IPS DF 6.9 (cell line): ENCODE measurements at places on chromosomes 2 and 18.

DNA sequence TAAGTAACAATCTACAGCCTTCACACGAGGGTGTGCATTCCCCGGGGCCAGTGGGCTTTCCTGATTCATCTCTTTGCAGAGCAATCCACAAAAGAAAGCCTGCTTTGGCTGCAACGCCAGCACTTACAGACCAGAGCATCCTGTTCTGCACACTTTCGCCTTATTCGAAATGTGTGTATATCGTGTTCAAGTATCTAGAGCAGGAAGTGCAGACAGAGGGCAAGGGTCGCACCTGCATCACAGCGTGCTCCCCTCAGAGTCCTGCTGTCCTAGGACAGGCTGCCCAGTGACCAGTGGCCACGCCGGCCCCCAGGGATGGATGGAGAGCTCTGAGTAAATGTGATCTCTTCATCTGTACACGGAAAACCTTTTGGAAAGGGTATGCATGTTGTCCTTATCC is 264.3 kb downstream of the ZNF516 start:
- H3K27ac ChIP-seq: no peak overlapping the region
- H3K4me1 ChIP-seq: no peaks in the 10 kb centered on the region; the same call in 1 of the 2 replicates
- no peaks in the 10 kb centered on the region for H3K27me3 ChIP-seq

DNA sequence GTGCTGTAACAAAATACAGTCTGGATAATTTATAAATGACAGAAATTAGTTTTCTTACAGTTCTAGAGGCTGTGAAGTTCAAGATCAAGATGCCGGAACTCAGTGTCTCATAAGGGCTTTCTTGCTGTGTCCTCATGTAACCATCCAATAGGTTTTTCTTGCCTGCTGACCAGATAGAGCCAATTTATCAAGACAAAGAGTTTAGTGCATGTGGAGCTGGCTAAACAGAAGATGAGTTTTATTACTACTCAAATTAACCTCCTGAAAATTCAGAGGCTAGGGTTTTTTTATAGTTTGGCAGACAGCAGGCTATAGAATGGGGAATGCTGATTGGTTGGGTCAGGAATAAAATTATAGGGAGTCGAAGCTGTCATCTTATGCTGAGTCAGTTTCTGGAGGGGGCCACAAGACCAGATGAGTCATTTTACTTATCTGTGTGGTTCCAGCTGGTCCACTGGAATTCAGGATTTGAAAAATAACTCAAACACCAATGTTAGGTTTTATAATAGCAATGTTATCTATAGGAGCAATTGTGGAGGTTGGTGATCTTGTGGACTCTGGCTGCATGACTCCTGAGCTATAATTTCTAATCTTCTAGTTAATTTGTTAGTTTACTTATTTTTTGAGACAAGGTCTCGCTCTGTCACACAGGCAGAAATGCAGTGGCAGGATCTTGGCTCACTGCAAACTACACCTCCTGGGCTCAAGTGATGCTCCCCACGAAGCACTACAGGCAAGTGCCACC is 3.2 kb upstream of the PDK1 start:
- no peak for DNase-seq
- no peak overlapping the region for H3K4me3 ChIP-seq
- no peak overlapping the region for H3K27ac ChIP-seq
- no peaks in the 10 kb centered on the region for H3K36me3 ChIP-seq
- peaks cover 4% of the 10 kb centered on the region; the same call in 1 of the 2 replicates for H3K4me1 ChIP-seq
- H3K27me3 ChIP-seq: no peaks in the 10 kb centered on the region

DNA sequence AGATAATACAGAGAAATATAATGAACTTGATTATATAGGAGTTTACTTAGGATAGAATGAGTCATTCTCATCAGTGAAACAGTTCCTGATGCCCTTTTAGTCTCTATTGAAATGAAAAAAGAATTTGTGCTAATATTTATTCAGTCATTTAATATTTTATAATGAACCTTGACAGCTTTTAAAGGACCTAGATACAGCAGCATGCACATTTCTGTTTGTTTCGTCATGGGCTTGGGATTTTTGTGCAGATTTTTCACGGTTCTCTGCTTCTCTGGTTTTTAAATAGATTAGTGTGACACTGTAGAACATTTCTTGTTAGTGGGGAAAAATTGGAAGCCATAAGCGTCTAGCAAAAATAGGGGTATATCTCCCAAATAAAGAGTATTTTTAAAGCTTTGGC is 60.7 kb downstream of the NABP1 start:
- no peaks in the 10 kb centered on the region for H3K36me3 ChIP-seq
- H3K4me1 ChIP-seq: no peaks in the 10 kb centered on the region
- no peaks in the 10 kb centered on the region for H3K27me3 ChIP-seq
- DNase-seq: no peak

GRCh38 chr2:10410823-10411437 is 37.2 kb downstream of the ODC1 start:
- no peak for DNase-seq
- H3K4me1 ChIP-seq: no peaks in the 10 kb centered on the region
- H3K4me3 ChIP-seq: no peak overlapping the region
- H3K27ac ChIP-seq: no peak overlapping the region
- H3K27me3 ChIP-seq: no peaks in the 10 kb centered on the region

DNA sequence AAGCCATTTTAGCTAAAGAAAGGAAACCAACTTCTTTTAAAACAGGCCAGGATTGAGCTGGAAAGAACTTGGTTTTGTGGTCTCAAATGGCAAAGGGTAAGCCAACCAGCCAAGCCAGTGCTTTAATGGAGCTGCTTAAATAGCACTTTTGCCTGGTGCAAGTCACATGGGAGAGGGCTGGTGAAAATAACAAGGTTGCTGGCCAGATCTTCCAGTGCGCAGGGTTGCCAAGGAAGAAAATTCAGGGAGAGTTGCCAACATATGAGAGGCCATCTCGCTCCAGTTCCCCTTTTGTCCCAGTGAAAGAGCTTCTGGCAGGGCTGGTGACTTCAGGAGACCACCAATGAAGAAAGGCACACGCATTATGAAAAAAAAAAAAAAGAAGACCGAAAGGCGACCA is 57.3 kb downstream of the IRS1 start:
- H3K4me1 ChIP-seq: 0 out of 2 replicates have a peak, but pooled peaks cover 3% of the 10 kb centered on the region
- H3K36me3 ChIP-seq: no peaks in the 10 kb centered on the region
- no peak for DNase-seq
- no peak overlapping the region for H3K4me3 ChIP-seq
- H3K27ac ChIP-seq: no peak overlapping the region
- H3K27me3 ChIP-seq: no peaks in the 10 kb centered on the region

- H3K27me3 ChIP-seq: no peaks in the 10 kb centered on the region
- H3K4me3 ChIP-seq: no peak overlapping the region
- no peaks in the 10 kb centered on the region; the same call in 1 of the 2 replicates for H3K4me1 ChIP-seq
- H3K36me3 ChIP-seq: no peaks in the 10 kb centered on the region
- H3K27ac ChIP-seq: no peak overlapping the region
Observed at GRCh38 chr2:119387381-119388129, 20.8 kb downstream of the DBI start.

- H3K4me1 ChIP-seq: no peaks in the 10 kb centered on the region
- no peak overlapping the region for H3K27ac ChIP-seq
- H3K27me3 ChIP-seq: no peaks in the 10 kb centered on the region
- H3K36me3 ChIP-seq: no peaks in the 10 kb centered on the region
Observed at GRCh38 chr2:77418537-77418936, 103.6 kb downstream of the LRRTM4 start.

DNA sequence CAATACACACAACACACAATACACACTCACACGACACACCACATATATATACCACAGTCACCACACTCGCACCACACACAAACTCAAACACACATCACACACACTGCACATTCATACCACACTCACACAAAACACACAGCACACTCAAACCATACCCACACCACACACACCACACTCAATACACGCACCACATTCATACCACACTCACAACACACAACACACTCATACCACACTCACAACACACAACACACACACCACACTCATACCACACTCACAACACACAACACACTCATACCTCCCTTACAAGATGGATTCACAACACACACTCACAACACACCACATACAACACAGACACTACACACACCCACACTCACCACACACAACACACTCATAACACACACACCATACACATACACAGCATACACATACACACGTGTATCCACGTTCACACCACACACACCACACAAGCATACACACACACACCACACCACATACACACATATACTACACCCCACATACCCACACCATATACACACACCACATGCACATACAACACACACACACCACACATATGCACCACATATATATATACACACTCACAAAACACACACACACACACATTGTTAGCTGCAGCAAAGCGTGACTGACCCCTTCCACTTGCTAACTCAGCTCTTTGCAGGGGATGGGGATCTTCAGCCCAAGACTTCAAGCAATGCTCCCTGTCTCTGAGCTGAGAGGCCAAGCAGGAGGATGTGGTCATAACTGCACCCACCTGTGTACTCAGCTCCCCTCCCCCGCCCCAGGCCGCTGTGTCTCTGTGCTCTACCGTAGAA is 59.0 kb downstream of the SDC1 start:
- no peaks in the 10 kb centered on the region for H3K27me3 ChIP-seq
- DNase-seq: no peak
- H3K4me3 ChIP-seq: no peak overlapping the region
- H3K36me3 ChIP-seq: no peaks in the 10 kb centered on the region

DNA sequence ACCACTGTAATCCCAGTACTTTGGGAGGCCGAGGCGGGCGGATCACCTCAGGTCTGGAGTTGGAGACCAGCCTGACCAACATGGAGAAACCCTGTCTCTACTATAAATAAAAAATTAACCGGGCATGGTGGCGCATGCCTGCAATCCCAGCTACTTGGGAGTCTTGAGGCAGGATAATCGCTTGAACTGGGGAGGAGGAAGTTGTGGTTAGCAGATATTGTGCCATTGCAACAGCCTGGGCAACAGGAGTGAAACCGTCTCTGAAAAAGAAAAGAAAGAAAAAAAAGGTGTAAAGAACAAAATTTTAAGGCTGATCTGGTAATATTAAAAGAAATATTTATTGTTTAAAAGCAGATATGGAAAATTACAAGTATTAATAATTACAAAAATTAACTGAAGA is 29.7 kb downstream of the ZNF804A start:
- H3K4me1 ChIP-seq: no peaks in the 10 kb centered on the region
- H3K27me3 ChIP-seq: no peaks in the 10 kb centered on the region
- H3K27ac ChIP-seq: no peak overlapping the region
- DNase-seq: no peak
- no peak overlapping the region for H3K4me3 ChIP-seq

DNA sequence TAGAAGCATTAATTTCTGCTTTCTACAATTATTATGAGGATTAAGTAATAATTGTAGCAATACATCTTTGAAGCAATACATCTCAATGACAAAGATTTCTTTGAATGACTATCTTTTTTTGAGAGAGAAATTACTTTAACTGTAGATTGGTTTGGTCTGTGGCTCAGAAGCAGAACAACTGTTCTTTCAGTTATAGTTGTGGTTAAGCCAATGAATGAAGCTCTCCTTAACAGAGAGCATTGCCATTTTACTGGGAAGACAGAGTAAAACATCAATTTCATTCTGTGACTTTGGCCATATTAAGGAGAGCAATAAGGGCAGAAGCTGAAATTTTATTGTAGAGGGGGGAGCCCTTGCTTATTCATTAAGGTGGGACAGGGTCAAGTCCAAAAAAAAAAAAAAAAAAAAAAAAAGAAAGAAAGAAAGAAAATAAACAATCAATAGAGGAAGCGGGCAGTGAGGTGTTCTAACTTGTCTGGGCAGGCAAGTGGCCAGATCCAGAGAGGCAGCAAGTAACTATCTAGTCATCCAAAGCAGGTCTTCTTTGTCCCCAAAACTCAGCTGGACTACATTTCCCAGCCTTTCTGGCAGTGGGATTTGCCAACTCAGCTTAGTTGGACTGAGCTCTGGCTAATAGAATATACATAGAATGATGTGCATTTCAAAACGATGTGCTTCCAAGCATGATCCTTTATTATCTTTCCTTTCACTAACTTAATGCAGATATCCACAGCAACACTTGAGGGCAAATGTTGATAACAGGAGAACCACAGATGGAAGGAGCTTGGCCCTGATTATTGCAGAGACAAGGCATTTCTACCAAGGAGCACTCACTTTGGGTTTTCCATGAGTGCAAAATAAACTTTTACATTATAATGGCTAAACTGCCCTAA is 462.7 kb upstream of the CDH20 start:
- no peaks in the 10 kb centered on the region for H3K4me1 ChIP-seq
- no peak overlapping the region for H3K4me3 ChIP-seq
- no peaks in the 10 kb centered on the region for H3K36me3 ChIP-seq

DNA sequence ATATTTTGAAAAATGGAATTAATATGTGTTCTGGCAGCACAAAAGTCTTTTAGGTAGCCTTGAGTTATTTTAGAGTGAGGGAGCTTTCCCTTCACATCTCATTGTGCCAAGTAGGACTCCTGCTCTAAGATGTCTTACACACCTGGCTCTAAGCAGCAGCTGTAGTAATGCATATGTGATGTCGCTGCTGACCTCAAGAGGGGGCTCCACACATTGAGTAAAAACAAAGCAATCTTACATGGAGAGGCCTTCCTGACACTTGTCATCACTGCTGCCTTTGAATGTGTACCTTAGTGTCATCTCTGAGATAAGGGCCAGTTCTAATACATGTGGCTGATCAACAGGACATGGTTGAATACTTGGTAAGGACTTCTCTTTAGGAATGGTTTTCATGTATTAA is 75.8 kb downstream of the ACTR3 start:
- H3K27me3 ChIP-seq: no peaks in the 10 kb centered on the region
- no peak overlapping the region for H3K4me3 ChIP-seq
- H3K36me3 ChIP-seq: no peaks in the 10 kb centered on the region
- H3K27ac ChIP-seq: no peak overlapping the region

- H3K36me3 ChIP-seq: no peaks in the 10 kb centered on the region
- no peaks in the 10 kb centered on the region for H3K4me1 ChIP-seq
- no peaks in the 10 kb centered on the region for H3K27me3 ChIP-seq
- DNase-seq: no peak
- H3K4me3 ChIP-seq: peak overlapping the region; percentile 93; the same call in 1 of the 2 replicates
Observed at GRCh38 chr2:113755835-113756354, 547 bp downstream of the SLC35F5 start.

GRCh38 chr18:45666006-45666405 is 50.7 kb downstream of the SLC14A2 start:
- H3K27ac ChIP-seq: no peak overlapping the region
- H3K27me3 ChIP-seq: no peaks in the 10 kb centered on the region
- H3K36me3 ChIP-seq: no peaks in the 10 kb centered on the region
- no peak for DNase-seq

- H3K27me3 ChIP-seq: no peaks in the 10 kb centered on the region
- no peaks in the 10 kb centered on the region for H3K4me1 ChIP-seq
- no peak overlapping the region for H3K4me3 ChIP-seq
- no peak overlapping the region for H3K27ac ChIP-seq
- no peak for DNase-seq
- H3K36me3 ChIP-seq: no peaks in the 10 kb centered on the region
Observed at GRCh38 chr2:54233832-54234649, 22.0 kb downstream of the TSPYL6 start.

GRCh38 chr18:65435534-65435933 is 315.3 kb upstream of the CDH7 start:
- no peaks in the 10 kb centered on the region for H3K27me3 ChIP-seq
- H3K4me1 ChIP-seq: no peaks in the 10 kb centered on the region
- no peaks in the 10 kb centered on the region for H3K36me3 ChIP-seq
- H3K4me3 ChIP-seq: no peak overlapping the region
- DNase-seq: no peak

GRCh38 chr2:46438102-46438501 is 41.3 kb upstream of the TMEM247 start:
- DNase-seq: no peak
- H3K4me3 ChIP-seq: no peak overlapping the region
- H3K27ac ChIP-seq: no peak overlapping the region
- no peaks in the 10 kb centered on the region for H3K4me1 ChIP-seq
- no peaks in the 10 kb centered on the region for H3K27me3 ChIP-seq
